Sigmoid colon (tissue), 7 donors: ENCODE measurements at places on chromosomes 7 and 10. TPM values are rescaled to one million over a fixed set of nuclear protein-coding genes. Genes with fewer than 3 reads are reported as not detected.
A peak's percentile ranks its signal among the peaks of the same experiment; 100 is the strongest.

Gene C7orf57
- not detected for total RNA-seq

Gene CXCL12
- total RNA-seq: 79.6 TPM

DNA sequence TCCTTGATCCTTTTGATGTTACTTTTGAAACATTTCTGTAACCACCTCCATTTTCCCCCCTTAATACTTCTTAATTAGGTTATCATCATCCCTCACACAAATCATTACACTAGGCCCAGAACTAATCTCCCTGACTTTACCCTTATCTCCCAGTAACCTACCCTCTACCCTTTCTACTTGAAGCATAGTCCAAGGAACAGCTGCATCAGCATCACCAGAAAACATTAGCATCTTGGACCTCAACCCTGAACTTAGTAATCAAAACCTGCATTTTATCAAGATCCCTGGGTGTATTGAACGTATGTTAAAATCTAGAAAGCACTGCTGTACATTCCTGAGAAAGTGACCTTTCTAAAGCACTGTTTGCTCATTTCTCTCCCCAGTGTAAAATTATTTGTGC, 38.8 kb downstream of the MGAM2 start:
- no peak for DNase-seq

- DNase-seq: no peak
These were observed 152.0 kb upstream of the TMEM72 start for GRCh38 chr10:44759122-44759521.

DNA sequence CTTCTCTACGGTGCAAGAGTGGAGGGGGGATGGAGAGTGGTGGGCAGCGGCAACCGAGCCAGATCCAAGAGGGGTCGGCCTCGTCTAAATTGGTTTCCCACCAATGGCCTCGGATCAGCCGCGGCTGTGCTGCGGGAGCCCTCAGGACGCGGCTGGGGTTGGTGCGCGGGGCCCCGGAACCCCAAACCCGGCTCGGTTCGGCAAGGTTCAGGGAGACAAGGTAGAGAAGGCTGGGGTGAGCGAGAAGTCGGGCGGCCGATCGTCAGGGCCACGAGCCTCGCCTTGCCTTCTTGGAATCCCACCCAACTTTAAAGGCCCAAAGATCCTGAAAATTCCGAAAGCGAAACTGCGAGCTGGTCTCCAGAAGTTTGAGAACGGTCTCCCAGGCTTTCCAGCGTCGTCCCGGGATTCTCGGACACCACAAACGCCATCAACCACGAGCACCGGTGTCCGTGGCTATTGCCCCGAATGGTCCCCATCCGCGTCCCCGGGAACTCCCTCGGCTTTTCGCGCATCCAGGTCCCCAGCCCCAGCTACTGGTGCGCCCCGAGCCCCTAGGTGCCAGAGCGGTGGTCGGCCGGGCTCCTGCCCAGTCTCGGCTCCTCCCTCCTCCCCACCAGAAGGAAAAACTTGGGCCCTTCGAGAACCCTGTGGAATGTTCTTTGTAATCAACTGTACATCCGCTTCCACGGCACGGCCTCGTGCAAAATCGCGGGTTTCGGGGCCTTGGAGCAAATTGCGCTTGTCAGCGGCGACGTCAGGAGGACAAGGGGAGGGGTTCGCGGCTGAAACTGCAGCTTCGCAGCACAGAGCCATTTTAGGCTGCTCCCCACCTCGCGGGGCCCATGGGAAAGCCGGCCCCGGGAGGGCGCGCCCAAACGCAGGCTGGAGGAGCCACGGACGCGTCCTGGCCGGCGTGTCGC, 3.2 kb downstream of the SFMBT2 start:
- peak; percentile 80 for DNase-seq

Gene GJD4
- not detected for total RNA-seq

DNA sequence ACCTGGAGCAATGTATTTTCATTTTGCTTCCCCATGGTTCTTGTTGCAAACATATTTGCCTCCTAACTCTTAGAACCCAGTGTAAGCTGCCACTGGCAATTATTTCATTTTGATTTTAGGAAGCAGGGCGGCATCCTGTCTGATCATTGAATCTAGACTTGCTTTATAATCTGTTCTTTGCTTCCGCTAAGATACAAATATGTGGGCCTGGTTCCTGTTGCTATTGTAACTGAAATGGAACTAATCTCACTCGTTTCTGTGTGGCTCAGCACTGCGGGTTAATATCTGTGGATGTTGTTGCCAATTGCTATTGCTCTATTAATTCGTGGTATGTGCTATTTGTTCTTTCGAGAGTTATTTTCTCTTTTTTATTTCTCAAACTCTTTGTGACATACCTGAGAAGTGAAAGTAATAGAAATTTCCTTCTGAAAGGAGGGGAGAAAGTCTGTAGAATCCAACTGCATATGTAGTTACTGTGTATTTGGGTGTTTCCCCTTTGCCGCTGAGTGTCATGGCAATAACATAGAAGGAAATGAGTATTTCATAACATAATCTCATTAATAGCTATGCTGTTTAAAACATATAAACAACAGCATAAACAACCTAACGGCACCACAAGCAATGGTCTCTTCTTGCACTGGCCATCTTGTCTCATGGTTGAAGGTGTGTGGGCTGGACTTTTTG, 62.4 kb downstream of the FZD1 start:
- DNase-seq: no peak

GRCh38 chr7:134720091-134720935, 59.1 kb upstream of the CALD1 start:
- DNase-seq: no peak

Gene GPR158
- 0.16 TPM for total RNA-seq

Gene BHLHA15
- total RNA-seq: not detected

DNA sequence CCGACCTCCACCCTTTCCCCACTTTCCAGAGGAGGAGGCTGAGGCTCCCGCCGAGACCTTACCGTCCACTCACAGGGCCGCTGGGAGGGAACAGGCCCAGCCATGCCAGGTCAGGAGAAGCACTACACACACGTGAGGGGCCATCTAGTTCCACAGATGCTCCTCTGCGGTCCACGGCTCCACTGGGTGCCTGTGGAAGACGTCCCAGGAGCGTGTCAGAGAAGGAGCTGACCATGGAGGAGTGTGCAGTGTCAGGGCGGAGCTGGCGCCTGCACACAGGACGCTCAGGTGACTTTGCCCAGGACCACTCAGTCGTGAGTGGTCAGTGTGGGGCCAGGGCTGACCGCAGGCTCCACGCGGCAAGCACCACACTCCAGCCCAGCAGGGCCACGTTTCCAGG, 8.0 kb upstream of the SHH start:
- DNase-seq: no peak

GRCh38 chr7:47249361-47249760, 332.6 kb downstream of the TNS3 start:
- DNase-seq: no peak

Gene OPN4
- not detected for total RNA-seq
